NCI-H2081 treated with DMSO at 0.1 percent for 48 hours (cell line): ENCODE measurements at places on chromosomes 3 and 15.
A peak's percentile ranks its signal among the peaks of the same experiment; 100 is the strongest.

- DNase-seq: no peak
Observed at GRCh38 chr15:78685159-78685921, 44.3 kb upstream of the CHRNB4 start.

DNA sequence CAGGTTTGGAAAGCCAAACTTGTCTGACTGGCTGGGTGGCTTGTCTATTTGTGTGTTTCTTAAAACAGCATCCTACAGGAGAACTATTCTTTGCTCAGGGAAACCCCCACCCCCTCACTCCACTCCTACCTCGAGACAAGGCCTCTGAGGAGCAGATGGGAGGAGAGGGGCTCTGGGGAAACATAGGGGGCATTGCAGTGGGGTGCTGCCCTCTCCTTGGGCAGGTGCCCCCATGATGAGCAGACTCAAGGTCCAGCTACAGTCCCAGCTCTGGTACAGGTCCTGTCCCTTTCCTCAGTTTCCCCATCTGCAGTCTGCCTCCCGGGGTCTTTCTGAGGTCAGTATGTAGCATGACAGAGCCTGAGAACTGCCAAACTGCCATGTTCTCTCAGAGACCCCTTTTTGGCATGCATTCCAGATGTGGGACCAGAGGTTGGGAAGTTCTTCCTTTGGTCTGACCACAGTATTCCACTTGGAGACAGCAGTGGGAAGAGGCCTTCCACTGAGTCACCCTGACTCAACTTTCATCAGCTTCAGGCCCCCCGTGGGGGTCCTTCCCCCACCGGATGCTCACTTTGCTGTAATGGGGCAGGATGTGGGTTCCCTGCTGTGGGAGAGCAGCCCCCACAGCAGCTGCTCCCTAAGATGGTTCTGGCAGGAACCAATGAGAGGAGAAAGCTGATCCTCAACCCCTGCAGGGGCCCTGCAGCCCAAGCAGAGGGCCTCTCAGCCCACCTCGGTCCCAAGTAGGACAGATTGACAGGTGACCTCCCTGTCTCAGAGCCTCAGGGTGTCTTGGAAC is 32.3 kb upstream of the CYP11A1 start:
- DNase-seq: no peak

GRCh38 chr3:173410849-173411248 is 13.3 kb downstream of the NLGN1 start:
- peak; percentile 17 for DNase-seq

GRCh38 chr3:14153663-14154062 is 24.7 kb downstream of the XPC start:
- DNase-seq: no peak

DNA sequence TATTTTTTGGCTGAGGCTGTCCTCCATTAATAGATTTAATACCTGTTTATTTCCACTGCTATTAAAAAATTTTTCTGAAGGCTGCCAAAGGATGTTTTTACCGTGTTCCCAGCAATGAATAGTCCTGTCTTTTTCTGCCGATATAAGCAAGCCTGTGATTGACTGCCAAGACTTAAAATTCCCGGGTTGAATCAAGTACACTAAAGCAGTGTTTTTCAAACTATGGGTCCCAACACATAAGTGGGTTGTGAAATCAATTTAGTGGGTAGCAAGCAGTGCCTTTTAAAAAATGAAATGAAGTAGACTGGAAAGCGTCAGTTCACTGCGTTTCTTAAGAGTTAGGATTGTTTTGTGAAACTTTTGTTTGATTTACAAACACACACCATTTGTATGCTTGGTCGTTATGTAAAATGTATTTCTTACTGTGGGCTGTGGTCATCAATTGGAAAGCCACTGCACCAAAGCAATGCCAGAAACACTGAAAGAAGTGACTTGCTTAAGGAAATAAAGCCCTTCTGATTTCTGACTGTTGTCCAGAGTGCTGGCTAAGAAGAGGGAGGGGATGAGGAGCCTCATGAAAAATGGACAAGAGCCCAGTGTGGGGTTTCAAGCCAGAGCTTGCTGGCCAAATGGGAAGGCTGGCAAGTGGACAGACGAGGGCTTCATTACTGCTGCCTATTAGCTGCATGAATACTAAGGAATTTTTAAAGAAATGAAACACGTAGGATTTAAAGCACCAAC is 206.0 kb downstream of the THRB start:
- no peak for DNase-seq

GRCh38 chr15:88238618-88239430 is 17.7 kb downstream of the NTRK3 start:
- no peak for DNase-seq

DNA sequence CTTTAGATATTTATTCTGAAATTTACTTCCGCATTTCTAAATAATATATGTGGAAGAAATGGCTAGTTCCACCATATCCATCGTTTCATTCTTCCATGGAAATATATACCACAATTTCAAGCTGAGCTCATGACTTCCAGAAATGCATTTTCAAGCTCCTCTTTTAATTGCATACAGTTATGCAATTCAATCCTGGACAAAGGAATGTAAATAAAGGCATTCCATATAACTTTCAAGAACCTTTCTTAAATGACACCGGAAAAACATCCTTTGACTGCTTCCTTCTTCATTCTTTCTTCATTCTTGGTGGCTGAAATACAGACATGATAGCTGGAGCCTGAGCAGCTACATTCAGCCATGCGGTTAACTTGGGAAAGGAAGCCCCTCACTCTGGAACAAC is 185.2 kb upstream of the GADL1 start:
- no peak for DNase-seq
